ENCODE measurements at places on chromosomes 5 and 9.

GRCh38 chr5:80481019-80481893 lies 6.6 kb upstream of the FAM151B start:
- DNase-seq = peak; percentile 48

- no peak for DNase-seq
These were observed 42.7 kb upstream of the CPLX2 start for GRCh38 chr5:175828651-175829050.

DNA sequence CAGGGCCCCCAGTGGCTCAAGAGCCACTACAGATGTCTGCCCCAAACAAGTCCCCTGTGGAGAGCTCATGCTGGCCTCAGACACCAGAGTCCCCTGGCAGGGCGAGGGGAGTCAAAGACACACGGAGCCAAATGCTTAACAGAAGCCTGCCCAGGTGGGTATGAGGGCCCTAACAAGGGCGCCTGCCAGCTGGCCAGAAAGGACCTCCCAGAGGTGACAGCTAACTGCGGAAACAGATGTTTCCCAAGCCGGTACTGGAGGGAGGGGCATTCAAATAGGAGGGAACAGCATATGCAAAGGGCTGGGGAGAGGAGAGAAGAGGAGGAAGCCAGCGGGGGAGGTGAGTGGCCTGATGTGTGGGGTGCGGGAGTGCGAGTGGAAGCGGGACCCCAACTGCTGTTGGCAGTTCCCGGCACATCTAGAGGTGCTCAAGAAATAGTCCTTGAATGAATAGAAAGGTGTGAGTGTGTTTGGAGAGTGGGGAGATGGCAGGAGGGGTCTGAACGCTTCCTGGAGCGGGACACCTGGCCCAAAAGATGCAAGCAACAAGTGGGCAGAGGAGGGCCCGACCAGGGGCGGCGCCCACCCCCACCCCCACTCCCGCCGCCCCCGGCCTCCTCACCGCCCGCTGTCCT lies 824 bp downstream of the MXD3 start:
- DNase-seq = no peak

DNA sequence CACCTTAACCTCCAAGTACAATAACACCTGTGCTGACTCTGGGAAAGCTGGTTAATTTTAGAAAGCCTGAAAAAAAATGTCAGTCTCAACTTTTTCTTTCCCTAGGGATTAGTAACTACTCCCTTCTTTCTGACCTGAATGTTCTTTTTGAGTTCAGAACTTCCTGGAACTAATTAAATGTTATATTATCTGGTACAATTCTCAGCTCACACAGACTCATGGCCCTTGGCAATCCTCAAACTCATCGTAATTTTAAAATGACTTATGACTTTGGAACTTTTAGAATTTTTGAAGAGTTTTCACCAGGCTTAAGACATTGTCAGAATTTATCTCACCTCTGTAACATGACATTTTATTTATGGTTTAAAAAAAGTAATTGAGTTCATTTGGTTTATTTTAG lies 315.0 kb downstream of the FER start:
- no peak for DNase-seq

DNA sequence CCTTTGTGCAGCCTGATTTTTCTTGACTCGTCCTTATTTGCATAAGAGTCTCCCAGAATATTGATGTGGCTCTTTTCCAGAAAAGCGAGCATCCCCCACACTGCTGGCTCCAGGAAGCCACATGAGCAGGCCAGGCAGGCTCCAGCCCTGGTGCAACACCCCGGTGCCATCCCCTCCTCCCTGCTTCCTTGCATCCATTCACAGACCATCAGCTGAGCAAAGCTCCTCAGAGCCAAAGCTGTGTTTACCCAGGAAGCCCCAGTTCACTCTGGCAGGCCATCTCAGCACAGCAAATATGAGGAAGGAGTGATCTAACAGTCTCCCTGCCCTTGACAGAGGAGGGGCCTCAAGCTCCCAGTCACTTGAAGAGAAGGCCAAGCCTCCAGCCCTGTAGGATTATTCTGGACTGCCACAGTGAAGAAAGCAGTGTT lies 34.4 kb downstream of the INSYN2B start:
- DNase-seq = no peak

DNA sequence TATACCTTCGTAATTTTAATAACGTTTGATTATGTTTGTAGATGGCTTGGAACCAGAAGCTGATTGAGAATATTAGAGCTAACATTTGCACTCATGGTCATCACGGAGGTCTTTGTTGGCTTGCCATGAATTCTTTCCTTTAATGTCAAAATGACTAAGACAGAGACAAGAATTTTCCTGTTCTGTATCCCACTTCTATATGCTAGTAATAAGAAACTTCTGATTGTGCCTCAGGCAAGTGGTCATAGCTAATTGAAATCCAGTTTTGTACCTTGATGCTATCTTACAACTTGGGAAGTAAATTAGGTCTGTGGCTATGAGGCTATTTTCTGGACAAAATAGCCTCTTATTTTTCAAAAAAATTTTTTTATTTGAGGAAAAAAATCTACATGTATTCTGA lies 167.6 kb downstream of the RANBP17 start:
- DNase-seq = no peak

DNA sequence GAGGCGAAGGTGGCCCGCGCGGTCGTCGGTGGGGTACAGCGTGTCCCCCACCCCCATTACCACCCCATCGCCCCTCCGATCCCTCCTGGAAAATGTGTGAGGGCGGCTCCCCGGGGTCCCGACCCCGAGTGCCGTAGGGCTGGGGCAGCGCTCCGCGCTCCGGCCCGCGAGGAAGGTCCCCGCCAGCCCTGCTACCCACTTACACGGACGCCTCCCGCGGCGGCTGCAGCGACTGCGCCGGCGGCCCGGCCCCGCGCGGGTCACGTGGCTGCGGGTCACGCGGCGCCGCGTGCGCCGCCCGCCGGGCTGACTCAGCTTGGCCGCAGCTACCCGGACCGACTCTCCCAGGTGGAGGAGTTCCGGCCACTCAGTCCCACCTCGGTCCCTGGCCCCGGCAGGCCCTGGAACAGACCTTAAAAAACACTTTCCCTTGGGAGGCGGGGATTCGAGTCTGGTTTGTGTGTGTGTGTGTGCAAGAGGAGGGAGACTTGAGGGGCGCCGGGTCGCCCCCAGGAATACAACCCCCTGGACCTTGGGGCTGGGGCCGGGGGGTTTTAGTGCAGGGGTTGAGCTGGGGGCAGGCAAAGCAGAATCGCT lies at the start of gene GNPDA1:
Gene GNPDA1 (minus strand): TSS at position 236 of the 597 bp plus-strand sequence. CDS start 992 bp downstream, outside the sequence.
- peak; percentile 62 for DNase-seq

DNA sequence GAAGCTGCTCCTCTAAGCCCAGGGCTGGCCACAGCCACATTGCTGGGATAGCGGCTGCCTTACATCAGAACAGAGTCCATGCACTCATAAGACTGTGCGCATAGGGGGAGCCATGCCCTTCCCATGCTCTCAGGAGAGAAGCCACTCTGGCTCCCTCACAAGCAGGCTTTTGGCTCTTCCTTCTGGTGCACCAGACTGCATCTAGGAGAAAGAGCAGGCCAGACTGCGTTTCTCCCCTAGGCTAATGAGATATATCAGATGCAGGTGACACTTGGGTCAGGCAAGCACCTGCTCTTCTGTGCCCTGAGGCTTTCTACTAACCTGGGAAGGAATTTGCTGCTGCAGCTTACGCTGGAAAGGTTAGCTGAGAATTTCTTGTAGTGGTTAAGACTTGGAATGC lies 43.2 kb upstream of the BRINP1 start:
- no peak for DNase-seq

DNA sequence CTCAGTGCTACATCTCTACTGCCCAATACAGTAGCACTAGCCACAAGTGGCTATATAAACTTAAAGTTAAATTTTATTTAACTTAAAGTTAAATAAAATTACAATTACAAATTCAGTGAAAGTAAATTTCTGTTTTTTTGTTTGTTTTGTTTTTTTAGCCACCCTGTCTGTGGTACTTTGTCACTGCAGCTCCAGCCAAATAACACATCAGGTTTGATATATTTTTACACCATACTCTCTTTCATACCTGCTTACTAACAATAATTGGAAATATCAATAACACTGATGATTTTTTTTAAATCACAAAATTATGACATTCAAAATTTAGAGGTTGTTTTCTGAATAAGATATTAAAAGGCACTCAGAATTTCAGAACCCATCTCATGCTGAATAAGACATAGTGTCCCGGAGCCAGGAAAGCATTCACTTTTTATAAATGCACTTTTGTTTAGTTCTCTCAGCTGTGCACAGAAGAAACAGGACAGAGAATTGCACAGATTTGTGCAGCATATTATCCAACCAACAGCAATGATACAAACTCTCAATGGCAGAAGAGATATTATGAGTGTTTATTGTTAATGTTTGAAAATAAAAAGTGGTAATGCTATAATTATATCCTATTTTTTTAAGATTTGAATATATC lies 92.6 kb downstream of the EDIL3 start:
- DNase-seq = no peak

GRCh38 chr5:116959843-116960242 lies 385.2 kb upstream of the SEMA6A start:
- no peak for DNase-seq

DNA sequence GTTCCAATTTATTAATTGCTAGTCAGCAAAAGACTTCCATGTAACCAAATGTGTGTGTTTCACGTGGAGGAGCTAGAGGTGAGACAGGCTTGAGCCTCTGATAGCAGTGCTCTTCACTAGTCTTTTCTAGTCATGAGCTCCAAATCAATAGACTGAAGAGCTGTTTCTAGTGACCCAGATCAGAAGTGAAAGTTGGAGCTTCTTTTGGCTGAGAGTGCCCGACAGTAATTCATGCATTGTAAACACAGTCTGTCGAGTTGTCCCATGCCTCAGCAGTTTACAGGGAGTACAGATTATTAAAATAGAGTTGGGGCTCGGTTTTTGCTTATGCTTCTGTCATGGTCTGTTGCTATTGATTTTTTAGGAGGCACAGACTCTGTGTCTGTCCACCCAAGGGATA lies 793.1 kb downstream of the DTWD2 start:
- no peak for DNase-seq

GRCh38 chr5:134427540-134428041 lies 15.9 kb upstream of the CDKN2AIPNL start:
- no peak for DNase-seq

DNA sequence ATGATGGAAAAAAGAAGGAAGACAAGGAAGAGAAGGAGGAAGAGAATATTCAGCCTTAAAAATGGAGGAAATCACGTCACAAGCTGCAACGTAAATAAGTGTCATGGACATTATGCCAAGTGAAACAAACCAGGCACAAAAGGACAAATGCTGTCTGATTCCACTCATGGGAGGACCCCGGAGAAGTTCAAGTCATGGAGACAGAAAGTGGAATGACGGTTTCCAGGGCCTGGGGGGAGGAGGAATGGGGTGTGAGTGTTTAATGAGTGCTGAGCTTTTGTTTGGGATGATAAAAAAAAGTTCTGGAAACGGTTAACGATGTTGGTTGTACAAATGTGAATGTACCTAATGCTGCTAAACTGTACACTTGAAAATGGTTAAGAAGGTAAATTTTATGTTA lies 439.5 kb downstream of the GADD45G start:
- no peak for DNase-seq

DNA sequence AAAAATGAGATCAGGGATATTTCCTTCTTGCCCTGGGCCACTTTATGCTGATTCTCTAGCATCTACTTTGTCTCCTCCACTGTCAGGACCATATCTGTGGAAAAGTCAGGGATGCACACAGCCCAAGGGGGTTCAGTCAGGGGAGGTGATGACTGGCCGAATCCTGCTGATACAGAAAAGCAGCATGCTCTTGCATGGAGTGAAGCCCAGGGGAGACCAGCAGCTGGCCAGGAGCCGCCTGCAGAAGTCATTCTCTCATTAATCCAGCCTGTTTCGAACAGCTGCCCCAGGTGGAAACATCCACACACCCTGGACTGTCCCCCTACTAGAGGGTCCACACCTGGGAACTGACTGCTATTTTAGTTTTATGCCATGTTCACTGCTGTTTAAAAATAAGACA lies 177.1 kb downstream of the ATP10B start:
- no peak for DNase-seq

GRCh38 chr5:159133041-159133741 lies 33.5 kb upstream of the EBF1 start:
- DNase-seq = peak; percentile 58

DNA sequence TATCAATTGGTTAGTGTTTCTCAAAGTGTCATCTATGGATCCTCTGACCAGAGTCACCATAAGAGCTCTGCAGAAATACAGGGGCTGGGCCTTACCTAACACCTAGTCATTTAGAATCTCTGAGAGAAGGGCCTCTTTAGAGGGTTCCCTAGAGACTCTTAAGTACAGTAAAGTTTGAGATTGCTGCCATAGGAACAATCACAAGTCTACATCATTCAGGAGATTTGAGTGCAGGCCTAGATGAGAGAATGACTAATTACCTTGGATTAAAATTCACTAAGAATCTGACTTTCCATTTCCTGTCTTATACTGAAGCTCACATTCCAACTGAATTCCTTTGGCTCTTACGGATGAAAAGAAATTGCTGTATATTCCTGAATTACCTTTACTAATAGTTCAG lies 182.1 kb upstream of the PTGER4 start:
- DNase-seq = no peak

- no peak for DNase-seq
These were observed 105.1 kb downstream of the ADRB2 start for GRCh38 chr5:148931453-148932057.
